ENCODE measurements at places on chromosomes 6 and 20. TPM values are rescaled to one million over a fixed set of nuclear protein-coding genes. Genes with fewer than 3 reads are reported as not detected.

GRCh38 chr6:170003027-170003426 lies 251.6 kb downstream of the ERMARD start:
- H3K27me3 ChIP-seq: peaks cover 19% of the 10 kb centered on the region
- H3K4me3 ChIP-seq: no peak overlapping the region
- H3K36me3 ChIP-seq: peaks cover 62% of the 10 kb centered on the region
- peaks cover 37% of the 10 kb centered on the region for H3K4me1 ChIP-seq

GRCh38 chr6:5481033-5481432 lies 219.7 kb downstream of the FARS2 start:
- H3K27me3 ChIP-seq: no peaks in the 10 kb centered on the region
- no peak for DNase-seq
- H3K4me3 ChIP-seq: no peak overlapping the region
- H3K27ac ChIP-seq: no peak overlapping the region
- H3K4me1 ChIP-seq: peaks cover 25% of the 10 kb centered on the region

DNA sequence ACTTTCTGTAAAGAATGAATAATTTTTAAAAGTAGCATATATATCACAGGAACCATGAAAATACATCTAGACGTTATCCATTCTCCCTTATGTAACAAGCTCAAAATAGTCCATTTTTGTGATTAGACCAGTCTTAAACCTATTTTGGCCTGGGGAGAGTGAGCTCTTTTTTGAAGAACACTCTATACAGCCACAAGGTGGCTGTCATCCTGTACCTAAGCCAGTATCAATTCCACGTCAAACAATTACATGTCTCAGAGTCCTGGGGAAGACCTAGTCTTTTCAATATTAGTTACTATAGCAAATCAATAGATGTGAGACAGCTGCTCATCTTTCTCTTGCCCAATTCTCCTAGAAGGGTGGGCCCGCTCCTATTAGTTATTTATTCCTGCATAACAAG lies 28.4 kb downstream of the FBXO5 start:
- DNase-seq: no peak
- H3K27me3 ChIP-seq: peaks cover 3% of the 10 kb centered on the region
- H3K4me1 ChIP-seq: peaks cover 16% of the 10 kb centered on the region
- H3K27ac ChIP-seq: no peak overlapping the region
- H3K4me3 ChIP-seq: no peak overlapping the region

SCUBE3 gene
- total RNA-seq: 1.6 TPM

GNMT gene
- 1.6 TPM for total RNA-seq

LGSN gene
- total RNA-seq: 0.18 TPM

Data from WTC11 (cell line).